ENCODE measurements at places on chromosomes 1 and 21.

- no peak for DNase-seq
These were observed 45.4 kb downstream of the RPL5 start for GRCh38 chr1:92877081-92877711.

DNA sequence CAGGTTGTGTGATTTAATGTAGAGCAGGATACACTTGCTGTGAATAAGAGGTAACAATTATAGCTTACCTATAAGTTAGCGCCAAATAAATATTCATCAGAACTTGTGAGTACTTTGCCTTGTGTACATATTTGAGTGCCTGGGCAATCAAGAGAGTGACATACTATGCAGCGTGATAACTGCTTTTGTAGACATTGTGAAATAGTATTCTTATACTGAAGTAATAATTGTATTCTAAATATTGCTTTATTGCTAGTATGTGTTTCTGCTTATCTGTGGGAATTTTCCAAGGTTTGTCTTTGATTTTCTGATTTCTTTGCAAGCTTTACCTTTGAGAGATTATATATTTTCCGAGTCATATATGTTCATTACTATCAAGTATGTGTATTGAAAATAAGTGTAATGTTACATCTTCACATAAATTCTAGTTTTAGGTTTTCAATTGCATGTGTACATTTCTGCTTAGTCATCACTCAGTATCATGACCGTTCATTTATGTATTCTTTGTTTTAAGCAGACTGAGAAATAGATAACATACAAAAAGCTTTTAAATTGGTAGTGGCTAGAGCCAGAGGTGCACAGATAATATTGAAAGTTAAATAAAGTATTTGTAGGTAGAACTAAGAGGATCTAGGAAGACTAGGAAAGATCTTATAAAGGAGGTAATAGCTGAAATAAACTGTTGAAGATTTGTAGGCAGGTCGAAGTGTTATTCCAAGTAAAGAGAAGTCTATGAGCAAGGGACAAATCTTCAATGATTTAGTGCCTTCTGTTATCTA lies 19.5 kb downstream of the USP25 start:
- DNase-seq: no peak

- DNase-seq: no peak
These were observed 207.6 kb downstream of the ROR1 start for GRCh38 chr1:63981408-63981773.

DNA sequence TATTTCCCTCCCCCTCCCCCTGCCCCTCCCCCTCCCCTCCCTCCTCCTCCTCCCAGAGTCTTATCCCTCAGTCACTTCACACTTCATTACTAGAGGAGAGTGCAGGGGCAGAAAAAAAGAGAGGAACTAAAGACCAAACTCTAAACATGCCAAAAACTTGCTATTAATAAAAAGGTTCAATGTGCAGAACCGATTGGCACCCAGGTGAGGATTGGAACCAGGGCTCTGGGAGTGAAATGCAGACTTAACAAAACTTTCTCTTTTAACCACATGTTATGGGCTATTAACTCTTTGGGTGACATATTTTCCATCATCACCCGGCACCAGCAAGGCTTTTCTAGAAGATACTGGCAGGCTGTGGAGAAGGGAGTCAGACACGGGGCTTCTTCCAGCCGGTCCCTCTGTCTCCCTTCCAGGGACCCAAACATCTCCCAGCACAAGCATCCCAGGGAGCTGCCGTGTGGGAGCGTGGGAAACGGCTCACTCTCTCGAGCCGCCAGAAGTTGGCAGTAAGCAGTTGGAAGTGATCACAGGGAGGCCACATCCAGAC lies 13.6 kb downstream of the NID1 start:
- no peak for DNase-seq

GRCh38 chr1:15949453-15950245 lies 26.3 kb downstream of the ZBTB17 start:
- DNase-seq: peak; percentile 80
